ENCODE measurements at places on chromosomes 16 and 17.
A peak's percentile ranks its signal among the peaks of the same experiment; 100 is the strongest.

DNA sequence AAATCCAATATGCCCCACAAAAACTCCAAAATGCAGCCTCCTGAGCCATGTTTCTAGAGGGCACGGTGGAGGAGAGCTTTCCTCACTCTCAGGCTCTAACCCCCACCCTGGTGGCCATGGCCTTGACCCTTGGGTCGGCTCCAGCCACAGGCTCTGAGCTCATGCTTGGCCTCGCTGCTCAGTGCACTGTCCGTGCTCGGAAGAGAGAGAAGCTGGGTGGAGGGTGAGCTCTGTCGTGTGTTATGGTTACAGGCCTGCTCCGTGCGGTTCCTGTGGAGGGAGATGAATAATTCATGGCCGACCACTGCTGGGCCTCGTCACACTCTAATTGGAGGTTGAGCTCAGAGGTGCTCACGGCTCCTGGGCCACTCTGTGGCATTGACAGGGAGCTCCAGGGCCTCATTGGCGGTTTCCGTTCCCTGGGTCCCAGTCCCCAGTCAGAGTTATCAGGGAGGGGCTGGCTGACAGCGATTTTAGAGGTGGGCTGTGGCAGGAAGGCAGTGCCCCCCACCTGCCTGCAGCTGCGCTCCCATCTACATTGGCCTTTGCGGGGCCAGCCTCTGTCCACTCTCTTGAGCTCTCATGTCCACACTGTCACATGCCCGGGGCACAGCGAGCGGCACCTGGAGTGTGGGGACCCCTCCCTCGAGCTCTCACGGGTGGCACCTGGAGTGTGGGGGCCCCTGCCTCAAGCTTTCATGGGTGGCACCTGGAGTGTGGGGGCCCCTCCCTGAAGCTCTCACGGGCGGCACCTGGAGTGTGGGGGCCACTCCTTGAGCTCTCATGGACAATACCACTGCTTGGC is 24.9 kb downstream of the ACSF3 start:
- no peak for DNase-seq

DNA sequence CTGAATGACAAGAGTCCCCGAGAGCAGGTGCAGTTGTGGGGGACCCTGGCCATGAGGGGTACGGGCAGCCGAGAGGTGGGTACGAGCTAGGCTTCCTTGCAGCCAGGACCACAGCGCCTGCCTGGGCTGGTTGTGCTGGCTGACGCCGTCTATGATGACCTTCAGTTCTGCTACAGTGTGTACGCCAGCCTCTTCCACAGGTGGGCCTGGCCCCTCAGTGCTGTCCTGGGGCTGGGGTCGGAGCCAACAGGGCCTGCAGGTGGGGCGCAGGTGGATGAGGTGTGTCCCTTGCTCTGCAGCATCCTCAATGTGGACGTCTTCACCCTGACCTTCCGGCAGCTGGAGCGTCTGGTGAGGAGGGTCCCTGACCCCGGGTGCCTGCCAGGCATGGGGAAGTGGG is 7.2 kb downstream of the TSR3 start:
- no peak for DNase-seq

DNA sequence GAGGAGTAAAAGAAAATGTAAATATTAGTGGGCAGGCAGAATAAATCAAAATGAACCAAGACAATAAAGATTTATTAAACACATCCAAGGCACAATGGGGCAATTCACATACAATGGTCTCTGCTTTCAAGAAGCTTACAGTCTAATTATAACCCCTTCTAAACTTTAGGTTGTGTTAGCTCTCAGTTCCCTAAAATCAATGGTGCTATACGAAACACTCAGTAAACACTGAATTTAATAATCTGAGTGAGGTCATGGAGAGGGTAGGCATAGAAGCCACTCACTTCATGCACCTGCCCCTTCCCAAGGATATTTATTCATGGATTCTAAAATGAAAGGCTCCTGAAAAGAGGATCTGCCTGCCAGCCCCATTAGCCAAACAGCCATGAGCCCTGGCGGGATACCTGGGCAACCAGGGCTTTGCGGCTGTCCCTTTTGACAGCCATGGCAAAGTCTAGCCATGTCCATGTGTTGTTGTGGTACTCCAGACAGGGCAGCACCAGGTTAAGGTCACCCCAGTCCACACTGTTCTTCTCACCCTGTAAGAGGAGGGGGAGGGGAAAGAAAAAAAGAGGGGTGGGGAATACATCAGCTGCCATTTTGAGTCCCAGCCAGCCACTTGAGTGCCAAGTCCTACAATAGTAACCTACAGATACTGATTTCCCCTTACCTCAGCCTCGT is 1.4 kb upstream of the RSKR start:
- DNase-seq: no peak

DNA sequence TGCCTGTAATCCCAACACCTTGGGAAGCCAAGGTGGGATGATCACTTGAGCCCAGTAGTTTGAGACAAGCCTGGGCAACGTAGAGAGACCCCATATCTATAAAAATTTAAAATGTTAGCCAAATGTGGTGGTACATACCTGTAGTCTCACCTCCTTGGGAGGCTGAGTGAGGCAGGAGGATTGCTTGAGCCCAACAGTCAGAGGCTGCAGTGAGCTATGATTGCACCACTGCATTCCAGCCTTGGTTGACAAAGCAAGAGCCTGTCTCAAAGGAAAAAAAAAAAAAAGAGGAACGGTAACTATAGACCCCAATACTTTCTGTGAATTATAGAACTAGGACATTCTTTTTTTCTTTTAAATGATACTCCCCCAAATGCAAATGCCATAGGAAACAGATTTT is 1.8 kb upstream of the TMC5 start:
- no peak for DNase-seq

GRCh38 chr17:6429266-6429665 is 5.7 kb downstream of the AIPL1 start:
- DNase-seq: no peak

GRCh38 chr17:66578781-66579489 is 256.0 kb upstream of the CACNG5 start:
- DNase-seq: no peak

DNA sequence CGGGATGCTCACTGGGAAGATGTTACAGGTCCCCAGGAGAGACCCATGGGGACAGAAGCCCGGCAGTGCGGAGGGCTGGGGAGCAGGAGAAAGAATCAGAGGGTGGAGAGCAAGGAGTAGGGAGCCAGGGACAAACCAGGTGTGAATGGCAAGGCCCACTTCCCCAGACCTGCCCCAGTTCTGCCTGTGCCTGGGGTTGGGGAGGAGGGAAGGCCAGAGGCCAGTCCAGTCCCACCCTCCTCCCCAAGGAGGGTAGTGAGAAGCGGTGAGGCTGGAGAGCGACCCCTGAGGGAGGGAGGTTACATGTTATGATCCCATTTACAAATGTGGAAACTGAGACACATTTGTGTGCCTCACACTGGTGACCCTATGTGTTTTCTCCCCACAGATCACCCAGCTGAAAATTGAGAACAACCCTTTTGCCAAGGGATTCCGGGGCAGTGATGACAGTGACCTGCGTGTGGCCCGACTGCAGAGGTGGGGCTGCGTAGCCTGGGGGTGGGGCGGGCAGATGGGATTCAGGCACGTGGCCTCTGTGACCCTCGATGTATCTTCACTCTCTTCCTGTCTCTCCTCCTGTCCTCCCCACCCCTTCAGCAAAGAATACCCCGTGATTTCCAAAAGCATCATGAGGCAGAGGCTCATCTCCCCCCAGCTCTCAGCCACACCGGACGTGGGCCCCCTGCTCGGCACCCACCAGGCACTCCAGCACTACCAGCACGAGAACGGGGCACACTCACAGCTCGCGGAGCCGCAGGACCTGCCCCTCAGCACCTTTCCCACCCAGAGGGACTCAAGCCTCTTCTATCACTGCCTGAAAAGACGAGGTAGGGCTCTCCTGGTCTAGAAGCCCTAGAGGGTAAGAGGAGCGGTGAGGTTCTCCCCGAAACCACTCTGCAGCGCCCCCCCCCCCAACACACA is 27.5 kb downstream of the TBX4 start:
- DNase-seq: no peak

DNA sequence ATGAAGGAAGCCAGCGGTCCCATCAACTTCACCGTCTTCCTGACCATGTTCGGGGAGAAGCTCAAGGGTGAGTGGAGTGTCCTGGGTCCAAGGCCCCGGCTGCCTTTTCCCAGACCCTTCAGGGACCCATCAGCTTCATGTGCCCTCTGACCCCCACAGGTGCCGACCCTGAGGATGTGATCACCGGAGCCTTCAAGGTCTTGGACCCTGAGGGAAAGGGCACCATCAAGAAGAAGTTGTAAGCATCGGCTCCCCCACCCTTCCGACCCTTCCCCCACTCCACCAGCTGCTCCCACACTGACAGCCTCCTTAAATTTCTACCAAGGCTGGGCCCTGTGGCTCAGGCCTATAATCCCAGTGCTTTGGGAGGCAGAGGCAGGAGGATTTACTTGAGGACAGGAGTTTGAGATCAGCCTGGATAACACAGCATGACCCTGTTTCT is 1.9 kb downstream of the MYL11 start:
- no peak for DNase-seq

DNA sequence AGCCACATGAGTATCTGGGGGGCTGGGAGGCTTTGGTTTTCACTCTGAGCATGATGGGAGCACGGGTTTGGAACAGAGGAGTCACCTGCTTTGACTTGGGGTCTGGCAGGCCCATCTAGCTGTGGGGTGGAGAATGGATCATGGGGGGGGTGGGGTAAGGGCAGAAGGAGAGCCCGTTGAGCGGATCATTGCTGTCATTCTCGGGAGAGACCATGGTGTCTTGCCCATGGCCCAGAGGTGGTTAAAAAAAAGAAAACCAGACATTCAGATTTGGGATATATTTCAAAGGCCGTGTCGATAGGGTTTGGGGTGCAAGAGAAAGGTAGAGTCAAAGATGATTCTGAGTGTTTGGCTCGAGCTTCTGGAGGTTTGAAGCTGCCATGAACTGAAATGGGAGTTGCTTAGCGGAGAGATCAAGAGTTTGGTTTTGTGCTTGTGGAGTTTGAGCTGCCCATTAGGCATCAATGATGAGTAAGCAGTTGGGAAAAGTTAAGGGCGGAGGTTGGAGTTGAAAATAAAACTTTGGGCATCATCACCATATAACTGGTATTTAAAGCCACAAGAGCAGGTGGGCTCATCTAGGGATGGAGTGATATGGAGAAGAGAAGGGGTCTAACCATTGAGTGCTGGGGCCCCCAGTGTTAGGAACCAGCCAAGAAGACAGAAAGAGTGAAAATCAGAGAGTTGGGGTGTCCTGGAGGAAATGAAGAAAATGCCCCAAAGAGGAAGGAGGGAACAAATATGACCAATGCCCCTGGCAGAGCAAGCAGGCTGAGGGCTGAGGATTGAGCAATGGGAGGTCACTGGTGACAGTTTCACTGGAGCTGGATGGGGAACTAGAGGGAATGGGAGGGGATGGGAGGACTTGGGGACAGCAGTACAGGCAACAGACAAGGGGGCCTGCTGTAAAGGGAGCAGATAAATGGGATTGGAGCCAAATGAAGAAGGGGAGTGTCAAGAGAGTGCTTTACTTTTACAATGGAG is 1.9 kb downstream of the NOD2 start:
- no peak for DNase-seq

DNA sequence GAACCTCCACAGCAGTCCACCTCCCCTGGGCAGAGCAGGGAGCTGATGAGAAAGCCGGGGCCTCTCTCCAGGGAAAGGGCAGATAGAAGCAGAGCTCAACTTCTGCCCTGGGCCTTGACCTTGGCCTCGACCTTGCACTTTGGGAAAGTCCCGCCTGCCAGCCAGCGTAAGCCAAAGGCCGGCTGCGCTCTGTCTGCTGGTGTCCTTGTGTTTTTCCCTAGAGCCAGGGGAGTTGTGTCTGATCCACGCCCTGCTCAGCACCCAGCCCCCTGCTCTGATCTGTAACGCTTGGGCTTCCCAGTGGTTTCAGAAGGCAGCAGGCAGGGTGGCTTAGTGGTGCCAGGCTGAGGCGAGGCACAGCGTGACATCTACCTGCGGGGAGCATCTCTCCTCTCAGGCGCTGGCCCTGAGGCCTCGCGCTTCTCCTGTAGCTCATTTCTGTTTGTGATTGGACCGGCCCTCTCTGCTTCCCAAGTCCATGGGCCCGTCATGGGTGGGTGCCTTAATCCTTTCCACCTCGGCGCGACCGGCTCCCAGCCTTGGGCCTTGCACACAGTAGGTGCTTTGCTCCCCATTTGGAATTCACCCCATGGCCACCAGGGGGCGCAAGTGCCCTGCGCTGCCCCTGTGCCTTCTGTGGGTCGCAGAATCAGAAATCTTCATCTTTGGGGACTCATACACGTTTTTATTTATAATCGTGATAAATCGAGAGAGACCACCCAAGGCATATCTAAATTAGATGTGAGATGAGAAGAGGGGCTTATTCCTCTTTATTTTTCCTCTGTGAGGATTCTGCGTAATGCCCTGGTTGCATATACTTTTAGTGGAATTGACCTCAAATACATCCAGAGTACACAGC is 24.2 kb downstream of the SGSH start:
- peak; percentile 45 for DNase-seq

GRCh38 chr16:59385959-59386358 is 651.8 kb upstream of the GOT2 start:
- no peak for DNase-seq

- DNase-seq: no peak
These were observed 10.1 kb downstream of the AFMID start for GRCh38 chr17:78197147-78197832.

GRCh38 chr16:86531641-86532525 is 21.6 kb downstream of the FOXF1 start:
- DNase-seq: no peak

- DNase-seq: no peak
These were observed 364.4 kb downstream of the SEC14L1 start for GRCh38 chr17:77505181-77505639.

DNA sequence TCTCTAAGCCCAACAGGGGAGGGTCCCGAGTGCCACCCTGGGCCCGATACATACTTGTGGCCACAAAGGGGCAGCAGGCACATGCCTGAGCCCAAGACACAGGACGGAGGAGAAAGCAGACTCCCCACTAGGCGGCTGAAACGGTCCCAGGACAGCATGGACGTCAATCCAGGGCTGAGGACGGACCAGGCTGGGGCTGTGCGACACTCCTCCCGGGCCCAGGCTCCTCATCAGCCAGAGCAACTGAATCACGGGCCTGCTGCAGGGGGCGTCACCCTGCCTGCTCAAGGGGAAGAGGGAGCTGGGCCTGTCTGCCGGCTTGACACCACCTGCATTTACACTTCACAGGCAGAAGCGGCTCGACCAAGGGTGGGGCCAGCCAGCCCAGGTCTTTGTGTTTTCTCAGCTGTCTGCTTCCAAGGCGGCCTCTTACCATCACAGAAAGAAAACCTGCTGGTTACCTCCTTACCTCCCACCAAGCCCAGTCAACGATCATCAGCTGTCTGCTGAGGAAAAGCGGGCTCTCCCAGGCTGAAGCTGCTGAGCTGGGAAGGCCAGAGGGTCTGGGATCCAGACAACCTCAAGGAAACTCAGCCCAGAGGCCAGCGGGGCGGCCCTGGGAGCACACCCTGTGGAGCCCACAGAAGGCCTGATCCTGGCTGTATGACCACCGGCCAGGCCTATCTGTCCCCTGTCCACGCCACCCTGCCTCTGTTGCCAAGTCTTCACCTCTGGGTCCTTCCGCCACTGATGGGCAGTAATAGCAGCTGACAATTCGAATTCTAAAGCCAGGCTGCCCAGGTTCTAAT is 26.4 kb downstream of the KIFC3 start:
- DNase-seq: no peak

GRCh38 chr17:10018461-10018891 is 113.4 kb upstream of the RCVRN start:
- DNase-seq: no peak

GRCh38 chr16:23148513-23149266 is 562 bp downstream of the USP31 start:
- peak; percentile 66 for DNase-seq

GRCh38 chr16:48632137-48632774 is 22.3 kb upstream of the N4BP1 start:
- DNase-seq: no peak

- no peak for DNase-seq
These were observed 592.3 kb downstream of the MAF start for GRCh38 chr16:79008036-79008868.

GRCh38 chr17:79765708-79766107 is 12.2 kb upstream of the CBX2 start:
- DNase-seq: no peak
